ENCODE measurements at places on chromosomes 7 and 10.

DNA sequence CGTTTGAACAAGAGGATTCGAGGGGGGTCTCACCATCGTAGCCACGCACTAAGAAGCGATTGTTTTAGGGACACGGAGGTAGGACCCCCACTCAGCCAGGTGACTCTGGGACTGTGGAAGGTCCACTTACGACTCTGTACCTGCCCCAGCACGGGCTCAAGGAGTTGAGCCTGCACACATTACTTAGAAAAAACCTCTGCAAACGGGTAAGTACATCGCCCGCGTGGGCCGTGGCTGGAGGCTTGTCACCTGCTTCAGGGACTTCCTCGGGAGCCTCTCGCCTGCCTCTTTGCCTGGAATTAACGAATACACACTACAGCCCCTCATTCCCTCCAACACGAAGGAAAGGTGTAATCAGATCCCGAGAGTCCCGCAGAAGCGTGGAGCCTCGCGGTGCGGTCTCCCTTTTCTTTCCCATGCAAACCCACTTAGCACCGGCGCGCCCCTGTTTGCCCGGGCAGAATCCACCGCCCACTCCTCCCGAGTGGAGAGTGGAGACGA lies 826 bp downstream of the PODXL start:
- no peak for DNase-seq

GRCh38 chr10:81104494-81104893 lies 566.8 kb downstream of the SH2D4B start:
- no peak for DNase-seq

- no peak for DNase-seq
Measured at GRCh38 chr7:2008936-2009540, 223.7 kb downstream of the MAD1L1 start.

- no peak for DNase-seq
Measured at GRCh38 chr10:23951841-23952240, 257.1 kb upstream of the KIAA1217 start.

DNA sequence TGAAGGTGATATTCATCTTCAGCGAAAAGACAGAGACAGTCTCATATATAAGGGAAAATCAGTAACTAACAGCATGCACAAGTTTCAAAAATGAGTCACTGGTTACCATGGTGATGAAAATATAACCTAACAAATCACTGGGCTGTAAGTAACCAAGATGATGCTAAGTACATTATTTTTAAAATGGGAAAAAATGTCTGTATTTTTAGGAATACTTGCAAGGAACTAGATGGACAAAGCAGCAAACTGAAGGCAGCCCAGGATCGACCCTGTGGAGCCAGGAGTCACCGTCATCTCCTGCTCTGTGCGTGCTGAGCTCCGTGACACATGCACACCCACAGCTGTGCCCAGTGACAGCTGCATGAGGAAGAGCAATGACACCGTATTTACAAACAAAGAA lies 137.3 kb downstream of the ELMO1 start:
- DNase-seq, result peak; percentile 22

- no peak for DNase-seq
Measured at GRCh38 chr10:86944907-86945306, 12.5 kb downstream of the MMRN2 start.

DNA sequence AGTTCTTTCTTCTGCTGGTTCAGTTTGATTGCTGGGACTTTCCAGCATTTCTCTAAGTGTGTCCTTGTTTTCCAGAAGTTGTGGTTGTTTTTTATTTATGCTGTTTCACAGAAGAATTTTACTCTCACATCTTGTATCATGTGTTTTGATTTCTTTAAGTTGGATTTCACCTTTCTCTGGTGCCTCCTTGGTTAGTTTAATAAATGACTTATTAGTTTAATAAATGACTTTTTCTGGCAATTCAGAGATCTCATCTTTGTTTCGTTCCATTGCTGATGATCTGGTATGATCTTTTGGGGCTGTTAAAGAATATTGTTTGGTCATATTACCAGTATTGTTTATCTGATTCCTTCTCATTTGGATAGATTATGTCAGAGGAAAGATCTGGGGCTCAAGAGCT lies 59.8 kb upstream of the CYP2C9 start:
- no peak for DNase-seq

GRCh38 chr10:70967591-70968587 lies 79.5 kb upstream of the PCBD1 start:
- peak; percentile 2 for DNase-seq

- DNase-seq, result no peak
Measured at GRCh38 chr10:75640803-75641202, 209.4 kb downstream of the LRMDA start.

DNA sequence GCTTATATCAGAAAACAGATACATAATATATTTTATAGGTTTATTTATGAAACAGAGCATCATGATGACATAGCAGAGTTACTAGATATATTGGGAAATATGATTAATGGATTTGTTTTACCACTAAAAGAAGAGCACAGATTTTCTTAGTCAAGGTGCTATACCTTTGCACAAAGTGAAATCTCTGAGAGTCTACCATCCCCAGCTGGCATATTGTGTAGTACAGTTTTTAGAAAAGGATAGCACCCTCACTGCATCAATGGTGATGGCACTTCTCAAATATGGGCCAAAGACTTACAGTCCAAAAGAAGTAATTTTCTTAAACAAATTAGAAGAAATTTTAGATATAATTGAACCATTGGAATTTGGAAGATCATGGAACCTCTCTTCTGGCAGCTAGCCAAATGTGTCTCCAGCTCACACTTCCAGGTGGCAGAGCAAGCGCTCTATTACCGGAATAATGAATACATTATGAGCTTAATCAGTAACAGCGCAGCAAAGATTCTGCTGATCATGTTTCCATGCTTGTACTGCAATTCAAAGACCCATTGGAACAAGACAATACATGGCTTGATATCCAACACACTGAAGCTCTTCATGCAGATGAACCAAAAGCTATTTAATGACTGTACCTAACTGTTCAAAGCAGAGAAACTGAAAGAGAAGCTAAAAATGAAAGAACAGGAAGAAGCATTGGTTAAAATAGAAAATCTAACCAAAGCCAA lies 21.9 kb upstream of the CREB3L2 start:
- DNase-seq, result no peak

DNA sequence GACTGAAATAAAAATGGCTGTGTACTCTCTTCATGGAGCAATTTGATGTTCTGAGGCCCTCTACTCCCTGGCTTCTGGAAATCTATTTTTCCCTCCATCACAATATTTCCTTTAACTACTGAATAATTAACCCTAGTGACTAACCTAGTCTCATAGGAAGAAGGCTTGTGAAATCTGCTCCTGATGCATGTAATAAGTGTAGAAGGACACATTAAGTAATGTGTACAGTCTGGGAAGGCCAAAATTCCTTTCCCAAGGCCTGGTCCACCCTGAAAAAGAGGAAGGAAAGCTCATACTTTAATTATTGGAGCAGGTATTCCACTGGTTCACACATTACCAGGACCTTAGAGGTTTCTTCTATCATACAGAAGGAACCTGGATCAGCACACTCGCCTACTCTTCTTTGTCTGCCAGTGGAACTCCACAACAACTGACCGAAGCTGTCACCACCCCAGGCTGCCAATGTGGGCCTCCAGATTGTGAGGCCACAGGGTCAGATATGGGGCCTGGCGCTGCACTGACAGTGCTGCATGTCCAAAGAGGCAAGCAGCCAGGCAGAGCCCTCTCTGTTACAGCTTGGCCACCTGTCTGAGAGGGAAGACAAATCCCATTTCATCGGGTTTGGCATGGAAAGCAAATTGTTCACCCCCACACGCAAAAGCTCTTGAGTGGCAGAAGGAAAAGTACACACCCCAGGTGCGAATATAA lies 54.4 kb upstream of the FAM133B start:
- peak; percentile 32 for DNase-seq

- peak; percentile 82 for DNase-seq
Measured at GRCh38 chr10:90920986-90921666, at the start of gene ANKRD1. Gene ANKRD1 (minus strand): TSS chr10:90921087. CDS start chr10:90921027, 60 bp downstream.

- DNase-seq, result no peak
Measured at GRCh38 chr7:99041526-99041925, 102.4 kb downstream of the SMURF1 start.

GRCh38 chr7:157622000-157622399 lies 285.2 kb downstream of the DNAJB6 start:
- DNase-seq, result no peak

All from MCF 10A (cell line).